Astrocyte of the spinal cord (primary cell): ENCODE measurements at places on chromosomes 6 and 20.

GRCh38 chr20:64189530-64189966 is 25.3 kb downstream of the MYT1 start:
- no peak for DNase-seq

- DNase-seq, result no peak
Observed at GRCh38 chr20:47111576-47111975, 216.9 kb downstream of the EYA2 start.

GRCh38 chr6:8057793-8058192 is 6.4 kb downstream of the BLOC1S5 start:
- no peak for DNase-seq

- no peak for DNase-seq
Observed at GRCh38 chr20:31594002-31594557, 11.0 kb upstream of the ID1 start.

DNA sequence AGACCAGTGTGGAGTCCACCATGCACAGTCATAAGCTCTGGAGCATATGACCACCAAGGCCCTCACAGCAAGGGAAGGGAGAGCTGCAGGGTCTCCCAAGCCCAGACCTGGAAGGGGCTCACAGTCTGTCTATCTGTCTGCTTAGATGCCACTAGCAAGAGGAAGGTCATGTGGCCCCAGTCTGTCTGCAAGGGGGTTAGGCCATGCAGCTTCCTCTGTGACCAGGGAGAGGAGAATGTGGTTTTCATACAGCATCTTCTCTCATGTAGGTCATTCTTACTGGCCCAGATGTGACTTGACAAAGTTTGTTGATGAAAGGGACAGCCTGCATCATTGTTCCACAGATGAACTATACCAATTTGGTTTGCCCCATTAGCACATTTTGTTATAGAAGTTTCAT is 260.8 kb downstream of the FARS2 start:
- DNase-seq, result no peak

- no peak for DNase-seq
Observed at GRCh38 chr6:30988209-30988825, 4.8 kb downstream of the MUC21 start.
